ENCODE measurements at places on chromosomes 1 and 21. TPM values are rescaled to one million over a fixed set of nuclear protein-coding genes. Genes with fewer than 3 reads are reported as not detected.

ADORA1 gene
- 0.57 TPM for total RNA-seq

PLA2G5 gene
- 6.5 TPM for total RNA-seq

GRCh38 chr1:199448646-199449045, 578.9 kb upstream of the NR5A2 start:
- no peak overlapping the region for H3K4me3 ChIP-seq
- H3K27me3 ChIP-seq, result no peaks in the 10 kb centered on the region
- H3K4me1 ChIP-seq, result no peaks in the 10 kb centered on the region
- DNase-seq, result peak; percentile 39
- H3K36me3 ChIP-seq, result no peaks in the 10 kb centered on the region
- H3K27ac ChIP-seq, result no peak overlapping the region

DNA sequence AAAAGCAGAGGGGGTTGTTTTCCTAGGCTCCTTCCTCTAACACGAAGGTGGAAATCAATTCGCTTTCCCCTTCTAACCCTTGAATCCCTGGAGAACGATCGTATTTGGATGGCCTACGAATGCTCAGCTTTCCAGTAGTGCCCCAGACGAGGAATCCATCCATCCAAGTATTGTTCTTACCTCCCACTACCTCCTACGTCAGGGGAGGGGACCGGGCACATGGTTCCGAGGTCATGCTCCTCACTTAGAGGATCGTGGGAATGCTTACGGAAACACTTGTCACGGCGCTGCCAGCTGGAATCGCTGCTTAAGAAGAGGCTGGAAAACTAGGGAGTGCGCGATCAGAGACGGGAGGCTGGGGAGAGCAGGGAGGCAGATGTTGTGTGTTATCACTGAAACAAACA, 47.4 kb downstream of the CAPZB start:
- peak; percentile 77 for DNase-seq
- no peak overlapping the region for H3K4me3 ChIP-seq
- H3K27ac ChIP-seq, result peak overlapping the region; percentile 21
- H3K4me1 ChIP-seq, result peaks cover 37% of the 10 kb centered on the region
- no peaks in the 10 kb centered on the region for H3K27me3 ChIP-seq

DNA sequence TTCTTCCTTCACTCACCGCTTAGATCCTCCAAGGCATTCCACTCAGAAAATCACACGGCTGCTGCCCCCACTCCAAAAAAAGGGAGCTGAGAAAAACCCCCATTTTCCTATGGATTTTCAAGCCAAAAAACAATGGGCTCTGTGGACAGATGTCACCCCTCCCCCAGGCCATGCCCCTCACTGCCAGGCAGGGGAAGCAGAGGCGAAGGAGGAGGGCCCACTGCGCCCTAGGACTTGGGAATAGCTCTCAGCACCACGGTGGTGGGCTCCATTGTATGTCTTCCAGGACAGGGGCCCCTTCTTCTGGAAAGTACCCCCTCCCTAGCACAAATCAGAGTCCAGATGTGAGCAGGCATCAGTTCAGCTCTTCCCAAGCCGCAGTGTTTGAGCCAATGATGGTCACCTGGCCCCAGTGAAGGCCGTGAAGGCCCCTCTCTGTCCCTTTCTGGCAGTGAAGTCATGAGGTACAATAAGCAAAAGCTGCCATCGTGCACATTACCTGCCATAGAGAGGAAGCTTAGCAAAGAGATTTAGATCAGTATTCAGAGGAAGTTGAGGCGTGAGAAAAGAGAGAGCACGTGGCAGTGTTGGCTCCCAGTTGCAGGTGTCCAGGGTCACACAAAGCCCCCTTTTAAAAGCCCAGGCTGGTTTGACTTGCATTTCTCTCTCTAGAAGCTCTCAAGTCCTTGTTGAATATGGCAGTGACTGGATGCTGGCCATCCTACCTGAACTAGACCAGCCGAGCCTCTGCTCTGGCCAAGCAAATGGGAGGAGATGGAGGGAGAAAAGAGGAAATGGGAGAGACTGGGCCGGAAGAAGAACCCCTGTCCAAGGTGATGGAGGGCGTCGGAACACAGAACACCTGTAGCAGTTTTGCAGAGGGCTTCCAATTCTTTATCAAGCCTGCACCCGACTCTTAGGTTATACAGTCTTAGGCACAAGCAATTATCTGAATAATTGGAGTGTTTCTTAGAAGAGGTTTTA, 149.0 kb downstream of the TOMM20 start:
- H3K27ac ChIP-seq, result peak overlapping the region; percentile 98
- no peak overlapping the region for H3K4me3 ChIP-seq
- H3K27me3 ChIP-seq, result no peaks in the 10 kb centered on the region
- H3K4me1 ChIP-seq, result peaks cover 18% of the 10 kb centered on the region
- no peaks in the 10 kb centered on the region for H3K36me3 ChIP-seq
- no peak for DNase-seq

KCNK1 gene
- total RNA-seq, result 10.2 TPM

ODF2L gene
- 60.9 TPM for total RNA-seq

GRCh38 chr21:38346286-38346685, 89.5 kb downstream of the KCNJ15 start:
- no peaks in the 10 kb centered on the region for H3K27me3 ChIP-seq
- DNase-seq, result no peak
- no peak overlapping the region for H3K4me3 ChIP-seq
- no peaks in the 10 kb centered on the region for H3K4me1 ChIP-seq
- no peak overlapping the region for H3K27ac ChIP-seq
- H3K36me3 ChIP-seq, result no peaks in the 10 kb centered on the region

Data from lung (tissue), 17 donors.